Skeletal muscle cell (primary cell): ENCODE measurements at places on chromosomes 11 and 22.
A peak's percentile ranks its signal among the peaks of the same experiment; 100 is the strongest.

DNA sequence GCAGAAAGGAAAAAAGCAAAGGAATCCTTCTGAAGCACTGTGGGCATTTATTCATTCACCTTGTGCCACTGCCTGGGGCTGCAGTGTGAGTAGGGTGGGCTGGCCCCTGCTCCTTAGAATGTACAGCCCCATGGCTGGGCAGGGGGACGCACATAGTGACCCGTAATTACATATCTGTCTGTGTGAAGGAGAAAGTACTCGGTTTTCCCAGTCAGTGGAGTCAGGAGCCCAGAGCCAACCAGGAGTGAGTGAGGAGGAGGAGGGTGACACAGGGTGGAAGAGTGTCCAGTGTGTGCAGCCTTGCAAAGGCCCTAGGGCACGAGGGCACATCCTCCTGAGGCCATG, 91.9 kb downstream of the CDKN1C start:
- DNase-seq = no peak

DNA sequence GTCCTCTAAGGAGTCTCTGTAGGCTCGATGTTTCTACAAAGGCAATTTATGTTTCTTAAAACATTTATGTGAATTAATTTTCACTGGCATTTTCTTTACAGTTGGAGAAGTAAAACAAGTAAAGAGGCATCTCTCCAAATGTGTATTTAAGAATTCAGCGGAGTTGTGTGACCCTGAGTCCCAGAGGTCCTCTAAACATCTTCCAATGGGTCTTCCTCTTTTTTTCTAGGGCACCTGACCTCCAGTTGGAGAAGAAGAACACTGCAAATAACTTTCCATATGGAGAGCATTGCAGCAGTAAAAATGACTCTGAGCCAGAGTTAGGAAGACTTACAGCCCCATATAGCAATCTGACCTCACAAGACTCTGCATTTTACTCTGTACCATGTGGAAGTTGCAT, 480.5 kb upstream of the RAG2 start:
- DNase-seq = no peak

- no peak for DNase-seq
Measured at GRCh38 chr11:35178873-35179272, 39.9 kb downstream of the CD44 start.

DNA sequence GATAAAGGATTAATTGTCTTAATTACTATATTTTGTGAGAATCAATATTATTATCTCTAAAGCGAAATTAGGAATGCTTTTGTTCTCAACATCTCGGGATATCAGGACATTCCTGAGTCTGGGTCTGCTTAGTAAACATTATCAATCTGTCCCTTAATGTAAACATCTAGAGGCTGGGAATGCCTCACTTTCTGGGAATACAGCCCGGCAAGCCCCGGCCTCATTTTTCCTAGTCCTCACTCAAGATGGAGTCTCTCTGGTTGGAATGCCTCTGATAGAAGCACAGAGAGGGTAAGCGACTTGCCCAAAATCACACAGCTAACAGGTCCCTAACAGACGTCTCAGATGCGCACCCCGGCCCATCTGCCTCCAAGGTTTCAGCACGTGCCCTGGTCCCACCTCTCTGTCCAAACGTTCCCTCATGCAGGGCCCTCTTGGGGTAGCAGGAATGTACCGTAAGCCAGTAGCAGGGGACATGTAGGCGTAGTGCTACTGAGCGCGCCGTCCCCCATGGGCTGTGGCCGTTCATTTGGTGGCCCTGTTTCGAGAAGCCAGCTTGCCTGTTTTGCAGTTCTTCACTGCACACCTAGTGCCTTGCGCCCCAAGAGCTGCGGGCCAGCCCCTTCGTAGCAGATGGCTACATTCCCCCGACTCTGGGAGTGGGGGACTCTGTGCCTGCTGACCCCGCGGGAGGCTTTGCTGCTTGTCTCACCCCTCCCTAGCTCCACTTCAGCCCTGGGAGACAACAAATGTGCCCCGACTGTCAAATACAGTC, 62.2 kb upstream of the FADD start:
- DNase-seq = no peak

DNA sequence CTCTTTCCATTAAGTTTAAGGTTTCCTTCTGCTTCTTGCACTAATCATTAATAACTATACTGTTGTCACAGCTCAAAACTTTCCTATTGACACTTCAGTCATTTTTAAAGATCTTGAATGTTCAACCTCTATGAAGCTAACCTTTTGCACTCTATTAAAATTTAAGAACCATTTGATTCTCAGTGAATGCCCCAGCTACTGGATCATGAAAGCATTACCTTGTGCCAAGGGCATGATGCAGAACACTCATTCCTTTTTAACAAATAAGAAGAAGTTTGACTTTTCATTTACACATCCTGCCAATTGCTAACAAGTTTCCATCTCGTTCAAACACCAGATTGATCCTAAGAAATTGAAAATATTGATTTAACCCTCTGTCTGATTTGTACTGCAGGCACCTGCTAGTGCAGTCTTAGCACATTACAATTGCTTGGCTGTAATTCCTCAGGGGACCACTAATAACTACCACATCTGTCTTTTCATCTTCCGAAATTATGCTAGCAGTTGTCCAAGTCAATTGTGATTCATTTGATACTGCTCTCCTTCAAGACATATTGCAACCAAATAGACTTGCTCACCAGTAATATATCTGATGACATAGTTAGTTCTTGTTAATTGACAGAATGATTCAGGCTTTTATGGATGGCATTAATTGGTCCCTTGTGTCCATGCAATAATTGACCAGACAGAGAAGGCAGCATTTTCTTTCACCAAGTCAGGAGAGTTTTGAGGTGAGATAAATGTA, 158.4 kb downstream of the TEAD1 start:
- DNase-seq = no peak

- DNase-seq = no peak
Measured at GRCh38 chr11:88709567-88709966, 356.2 kb downstream of the GRM5 start.

DNA sequence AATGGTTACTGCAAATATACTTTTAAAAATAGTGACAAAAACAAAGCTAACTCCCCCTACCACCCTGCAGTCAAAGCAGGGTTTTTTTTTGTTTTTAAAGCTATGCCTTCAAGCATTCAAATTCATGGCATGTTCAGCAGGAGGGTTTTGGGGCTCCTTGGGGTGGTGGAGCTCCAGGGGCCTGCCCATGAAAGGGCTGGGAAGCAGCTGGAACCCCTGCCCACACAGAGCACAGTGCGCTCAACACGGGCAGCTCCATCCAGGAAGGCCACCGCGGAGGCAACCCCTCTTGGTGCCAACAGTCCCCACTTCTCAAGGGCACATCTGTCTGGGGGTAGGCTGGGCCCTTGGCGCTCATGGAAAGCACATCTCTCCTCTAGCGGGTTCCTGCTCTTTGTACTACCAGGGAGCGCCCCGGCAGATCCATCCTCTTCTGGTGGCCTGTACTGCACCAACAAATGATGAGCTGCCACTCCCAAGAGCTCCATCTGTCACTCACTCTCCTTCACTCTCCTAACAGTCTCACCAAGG, 16.6 kb upstream of the PHLDA2 start:
- no peak for DNase-seq

DNA sequence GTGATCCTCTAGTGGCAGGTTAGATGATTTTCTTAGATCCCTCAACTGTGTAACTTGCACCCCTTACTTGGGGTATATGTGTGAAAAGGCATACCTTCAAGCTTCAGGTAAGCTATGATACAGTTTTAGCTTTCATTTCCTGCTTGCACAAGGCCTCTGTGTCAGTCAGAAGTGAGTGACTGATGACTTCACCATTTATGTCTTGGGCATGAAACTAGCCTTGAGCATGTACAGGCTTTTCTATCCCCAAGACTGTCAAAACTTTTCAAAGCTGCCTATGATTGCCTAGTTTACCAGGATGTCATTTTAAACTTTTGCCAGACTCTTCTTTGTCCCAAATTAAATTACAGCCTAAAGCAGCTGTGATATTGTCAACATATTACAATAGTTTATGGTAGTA, 286.1 kb upstream of the CNTN5 start:
- DNase-seq = no peak

DNA sequence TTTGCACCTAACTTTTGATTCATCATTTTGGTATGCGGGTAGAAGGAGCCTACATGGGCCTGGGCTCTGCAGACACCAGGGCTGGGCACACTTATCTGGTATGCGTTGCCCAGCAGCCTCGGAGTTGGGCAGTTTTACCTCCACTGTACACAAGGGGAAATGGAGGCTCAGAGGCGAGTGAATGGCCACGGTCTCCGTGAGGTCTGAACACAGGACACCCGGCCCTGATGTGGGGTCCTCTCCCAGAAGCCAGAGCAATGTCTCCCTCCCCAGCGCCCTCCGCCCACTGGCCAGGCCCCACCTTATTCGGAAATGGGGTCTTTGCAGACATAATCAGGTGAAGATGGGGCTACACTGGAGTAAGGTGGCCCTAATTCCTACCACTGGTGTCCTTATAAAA, 43.7 kb downstream of the OSBPL5 start:
- no peak for DNase-seq

GRCh38 chr11:82810326-82810725, 76.7 kb upstream of the FAM181B start:
- no peak for DNase-seq

GRCh38 chr22:42873356-42873755, 16.3 kb upstream of the ARFGAP3 start:
- no peak for DNase-seq

DNA sequence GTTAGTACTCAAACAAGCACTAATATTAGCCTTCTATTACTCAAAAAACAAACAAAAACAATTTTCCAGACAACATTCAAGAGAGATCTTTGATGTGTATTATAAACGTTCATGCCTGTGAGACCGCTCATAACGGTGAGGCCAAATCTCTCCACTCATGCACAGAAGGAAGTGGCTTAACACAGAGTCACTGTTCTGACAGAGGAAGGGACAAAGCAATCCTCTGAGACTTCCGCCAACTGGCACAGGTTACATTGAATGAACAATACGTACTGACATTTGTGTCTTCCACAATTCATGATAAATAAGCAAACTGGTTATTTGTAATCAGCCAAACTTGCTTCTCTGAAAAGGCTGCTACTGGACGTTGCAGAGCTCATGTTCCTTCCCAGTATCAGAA, 30.5 kb downstream of the CHKA start:
- DNase-seq = no peak

DNA sequence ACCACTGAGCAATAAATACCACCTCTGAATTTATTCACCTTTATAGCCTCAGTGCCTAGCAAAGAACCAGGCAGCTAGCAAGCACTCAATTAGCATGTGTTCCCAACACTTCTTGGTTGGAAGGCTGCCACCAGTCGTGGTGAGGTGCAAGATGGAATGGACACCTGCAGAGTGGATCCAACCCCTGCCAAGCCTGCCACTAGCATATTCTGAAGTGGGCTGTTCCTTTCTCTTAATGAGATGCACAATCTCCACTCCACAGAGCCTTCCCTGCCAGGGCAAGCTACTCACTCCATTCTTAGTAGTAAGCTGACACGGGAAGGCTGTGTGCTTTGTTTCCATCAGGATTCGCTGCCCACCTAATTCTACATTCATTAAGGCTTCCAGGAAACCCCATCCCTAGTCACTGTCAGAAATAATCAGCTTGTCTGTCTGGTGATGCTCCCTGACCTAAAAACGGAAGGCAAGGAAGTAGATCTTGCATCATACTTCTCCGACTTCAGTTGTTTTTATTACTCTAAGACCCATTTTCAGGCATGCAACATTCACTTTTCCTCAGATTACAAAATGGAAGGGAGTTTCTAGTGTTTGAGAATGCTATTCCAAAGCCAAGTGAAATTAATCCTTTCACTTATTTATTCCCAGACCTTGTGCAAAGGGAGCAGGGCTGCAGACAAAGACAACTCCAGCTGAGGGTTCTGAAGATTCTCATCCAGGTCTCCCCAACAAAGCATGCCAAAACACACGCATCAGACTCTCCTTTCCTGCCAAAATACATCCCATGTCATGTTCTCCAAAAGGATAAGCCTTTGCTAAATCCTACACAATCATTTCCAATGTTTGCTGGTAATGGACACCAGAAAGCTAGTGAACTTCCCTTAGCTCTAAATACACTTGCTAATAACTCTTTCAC, 128.0 kb downstream of the TENM4 start:
- peak; percentile 24 for DNase-seq

- DNase-seq = no peak
Measured at GRCh38 chr11:92804388-92804966, 165.0 kb upstream of the MTNR1B start.

DNA sequence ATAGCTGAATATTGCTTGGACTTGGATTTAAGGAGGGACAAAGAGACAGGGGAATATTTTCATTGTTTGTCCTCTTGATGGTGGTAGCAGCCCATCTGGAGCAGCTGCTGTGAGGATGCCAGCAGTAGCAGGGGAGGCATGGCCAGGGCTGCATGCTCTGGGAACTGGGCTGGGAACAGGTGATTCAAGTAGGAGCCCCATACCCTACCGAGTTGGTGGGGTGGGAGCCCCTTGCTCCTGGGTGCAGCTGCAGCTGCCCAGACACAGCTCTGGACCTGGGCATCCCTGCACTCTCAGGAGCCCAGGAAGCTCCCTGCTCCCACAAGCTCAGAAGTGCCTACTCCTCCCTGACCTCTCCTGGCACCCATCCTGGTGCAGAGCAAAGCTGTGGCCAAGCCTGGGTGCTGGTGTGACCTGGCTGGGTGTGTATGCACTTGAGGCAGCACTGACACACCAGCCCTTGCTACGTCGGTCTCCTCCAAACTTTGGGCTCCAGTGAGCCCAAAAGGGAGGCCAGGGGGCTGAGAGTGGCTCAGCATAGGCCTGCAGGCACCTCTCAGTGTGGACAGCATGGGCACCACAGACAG, 341.8 kb upstream of the CCDC179 start:
- DNase-seq = no peak
